Globus pallidus (tissue), 1 donor: ENCODE measurements at places on chromosomes 2 and 18.

GRCh38 chr2:17101596-17101995 lies 416.6 kb downstream of the RAD51AP2 start:
- no peak for DNase-seq

GRCh38 chr2:230153390-230153976 lies 66.3 kb downstream of the SP110 start:
- no peak for DNase-seq

DNA sequence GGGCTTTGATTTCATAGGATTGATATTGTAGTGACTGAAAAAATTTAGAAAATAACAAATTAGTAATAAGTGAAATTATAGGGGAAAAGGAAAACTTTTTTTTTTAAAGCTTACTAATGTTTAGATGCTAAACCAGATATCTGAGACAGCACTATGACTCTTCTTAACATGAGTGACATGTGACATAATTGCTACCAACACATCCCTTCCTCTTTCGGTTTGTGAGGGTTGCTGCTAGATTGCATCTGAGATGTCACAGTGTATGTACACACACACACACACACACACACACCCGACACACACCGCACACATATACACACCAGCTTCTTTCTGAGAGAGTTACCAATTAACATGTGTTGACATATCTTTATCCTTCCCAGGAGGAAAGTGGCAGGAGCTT lies 18.0 kb downstream of the RAPGEF4 start:
- no peak for DNase-seq

DNA sequence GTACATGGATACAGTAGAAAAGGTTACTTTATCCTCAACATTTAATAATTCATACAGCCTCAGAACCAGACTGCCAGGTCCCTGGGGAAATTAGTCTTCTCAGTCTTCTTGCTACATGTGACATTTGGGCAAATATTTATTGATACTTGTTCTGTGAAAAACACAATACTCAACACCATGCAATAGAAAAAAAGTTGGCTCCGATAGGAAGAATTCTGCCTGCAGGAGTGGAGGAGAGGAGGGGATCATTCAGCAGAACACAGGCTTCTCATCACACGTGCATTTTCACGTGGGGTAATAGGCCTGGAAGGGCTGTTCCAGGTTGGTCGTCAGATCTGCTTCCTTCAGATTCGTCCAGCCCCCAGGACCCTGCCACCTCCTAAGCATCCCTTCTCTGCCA lies 58.4 kb upstream of the ACKR3 start:
- no peak for DNase-seq

GRCh38 chr2:234887195-234887594 lies 64.6 kb upstream of the SH3BP4 start:
- no peak for DNase-seq

GRCh38 chr18:45874491-45875184 lies 49.2 kb downstream of the SIGLEC15 start:
- no peak for DNase-seq

DNA sequence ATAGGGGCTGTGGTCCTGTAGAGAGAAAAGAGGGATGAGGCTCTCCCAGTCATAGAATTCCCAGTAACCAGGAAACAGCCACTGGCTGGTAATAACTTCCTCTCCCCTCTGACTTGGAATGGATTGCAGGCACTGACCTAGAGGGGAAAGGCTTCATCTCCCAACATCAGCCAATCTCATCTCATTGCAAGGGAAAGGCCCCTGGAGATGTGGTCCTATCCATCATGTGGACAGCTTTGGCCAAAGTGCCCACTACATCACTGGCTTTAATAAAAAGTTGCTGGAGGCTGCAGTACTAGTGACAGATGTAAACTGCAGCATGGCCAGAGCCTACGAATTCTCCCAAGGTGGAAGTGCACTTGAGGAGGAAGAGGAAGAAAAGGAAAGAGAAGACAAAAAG lies 820.5 kb upstream of the CELF4 start:
- no peak for DNase-seq

- DNase-seq = no peak
Observed at GRCh38 chr2:40584432-40584831, 132.5 kb upstream of the SLC8A1 start.

DNA sequence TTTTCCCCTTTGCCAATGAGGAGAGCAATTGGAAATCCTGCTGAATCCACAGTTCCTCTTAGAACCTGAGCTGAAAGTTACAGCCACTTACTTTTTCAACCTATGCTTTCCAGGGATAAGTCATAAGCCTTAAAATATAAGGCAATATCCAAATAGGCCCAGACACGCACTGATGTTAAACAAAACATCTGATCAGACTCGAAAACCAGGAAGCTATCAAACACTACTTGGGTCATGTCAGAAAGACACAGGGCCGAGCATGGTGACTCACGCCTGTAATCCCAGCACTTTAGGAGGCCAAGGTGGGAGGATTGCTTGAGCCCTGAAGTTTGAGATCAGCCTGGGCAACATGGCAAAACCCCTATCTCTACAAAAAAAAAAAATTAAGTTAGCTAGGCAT lies 192.1 kb downstream of the SP3 start:
- no peak for DNase-seq

- DNase-seq = no peak
Observed at GRCh38 chr18:42545825-42546224, 569.7 kb downstream of the RIT2 start.

DNA sequence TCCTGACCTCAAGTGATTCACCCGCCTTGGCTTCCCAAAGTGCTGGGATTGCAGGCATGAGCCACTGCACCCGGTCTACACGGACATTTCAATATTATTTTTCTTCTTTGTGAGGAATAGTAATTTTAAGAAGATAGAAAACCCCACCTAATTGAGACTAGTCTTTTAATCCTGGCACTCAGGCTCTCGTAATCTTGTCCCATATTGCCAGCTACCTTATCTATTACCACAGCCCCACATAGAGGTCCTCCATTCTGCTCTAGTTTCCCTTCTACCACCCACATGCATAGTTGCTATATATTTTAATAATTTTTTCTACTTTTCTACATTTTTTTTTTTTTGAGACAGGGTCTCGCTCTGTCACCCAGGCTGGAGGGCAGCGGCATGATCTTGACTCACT lies 9.5 kb upstream of the USP14 start:
- DNase-seq = no peak

DNA sequence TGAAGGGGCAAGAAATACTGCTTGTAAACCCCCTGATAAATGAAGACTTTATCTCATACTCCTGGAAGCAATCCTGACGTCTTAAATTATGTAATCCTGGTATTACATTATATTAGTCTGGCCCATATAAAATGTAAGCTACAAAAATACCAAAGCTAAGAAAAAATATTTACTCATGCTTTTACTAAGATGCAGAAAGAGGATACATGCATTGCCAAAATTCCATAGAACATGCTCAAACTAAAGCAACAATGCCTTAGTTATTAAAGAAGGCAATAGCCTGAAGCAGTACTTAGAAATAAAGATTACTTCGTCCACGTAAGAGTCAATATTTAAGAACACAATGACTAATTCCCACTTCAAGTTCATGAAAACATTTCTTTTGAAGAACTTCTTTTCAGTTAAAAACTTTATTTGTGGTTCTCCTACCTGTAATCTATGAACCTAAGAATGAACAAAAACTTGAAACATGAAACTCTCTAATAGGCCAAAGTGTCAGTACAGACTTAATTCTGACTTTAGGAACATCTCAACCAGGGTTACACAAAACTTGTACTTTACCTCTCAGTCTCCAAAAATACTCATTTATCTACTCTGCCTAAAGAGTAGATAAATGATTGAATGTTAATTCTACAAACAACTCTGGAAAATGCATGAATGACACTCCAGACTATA lies 117.3 kb downstream of the THADA start:
- DNase-seq = no peak

DNA sequence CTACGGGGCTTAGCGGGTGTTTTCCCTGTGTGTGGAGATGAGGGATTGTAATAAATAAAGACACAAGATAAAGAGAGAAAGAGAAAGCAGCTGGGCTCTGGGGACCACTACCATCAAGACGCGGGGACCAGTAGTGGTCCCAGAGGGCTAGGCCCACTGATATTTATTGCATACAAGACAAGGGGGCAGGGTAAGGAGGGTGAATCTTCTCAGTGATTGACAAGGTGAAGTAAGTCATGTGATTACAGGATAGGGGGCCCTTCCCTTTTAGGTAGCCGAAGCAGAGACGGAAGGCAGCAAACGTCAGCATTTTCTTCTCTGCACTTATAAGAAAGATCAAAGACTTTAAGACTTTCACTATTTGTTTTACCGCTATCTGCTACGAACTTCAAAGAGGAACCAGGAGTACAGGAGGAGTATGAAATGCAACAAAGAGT lies 4.5 kb upstream of the GAL3ST2 start:
- no peak for DNase-seq

DNA sequence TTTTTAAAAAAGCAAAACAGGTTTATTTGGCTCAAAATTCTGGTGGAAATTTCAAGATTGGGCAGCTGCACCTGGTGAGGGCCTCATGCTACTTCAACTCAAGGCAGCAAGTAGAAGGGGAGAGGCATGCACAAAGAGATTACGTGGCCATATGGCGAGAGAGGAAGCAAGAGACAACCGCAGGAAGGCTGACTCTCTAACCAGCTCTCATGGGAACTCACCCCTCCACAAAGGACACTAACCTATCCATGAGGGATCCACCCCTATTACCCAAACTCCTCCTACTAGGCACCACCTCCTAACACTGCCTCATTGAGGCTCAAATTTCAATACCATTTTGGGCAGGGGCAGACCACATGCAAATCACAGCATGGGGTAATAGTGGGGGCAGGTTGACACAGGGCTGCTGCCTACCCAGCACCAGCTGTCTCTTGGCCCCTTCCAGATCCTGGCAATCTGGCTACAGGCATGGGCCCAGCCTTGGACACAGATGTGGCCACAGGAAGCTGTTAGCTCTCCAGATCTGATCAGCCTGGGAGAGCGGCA lies 2.0 kb upstream of the CAPN10 start:
- no peak for DNase-seq

GRCh38 chr18:74918276-74918790 lies 290.6 kb downstream of the PTGR3 start:
- DNase-seq = no peak

DNA sequence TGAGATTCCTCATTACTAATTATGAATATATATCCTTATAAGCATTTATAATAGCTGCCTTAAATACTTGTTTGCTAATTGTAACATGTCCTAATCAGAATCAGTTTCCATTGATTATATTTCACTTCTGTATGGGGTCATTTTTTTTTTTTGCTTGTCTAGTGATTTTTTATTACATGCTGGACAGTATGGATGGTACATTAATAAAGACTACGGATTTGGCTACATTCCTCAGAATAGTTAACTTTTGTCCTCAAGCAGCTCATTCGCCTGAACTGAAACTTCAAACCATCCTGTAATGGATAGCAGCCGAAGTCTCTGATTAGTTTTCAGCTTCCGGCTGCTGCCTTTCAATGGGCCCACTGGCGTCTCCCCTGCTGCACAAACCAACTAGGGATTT lies 11.7 kb downstream of the TGIF1 start:
- no peak for DNase-seq

DNA sequence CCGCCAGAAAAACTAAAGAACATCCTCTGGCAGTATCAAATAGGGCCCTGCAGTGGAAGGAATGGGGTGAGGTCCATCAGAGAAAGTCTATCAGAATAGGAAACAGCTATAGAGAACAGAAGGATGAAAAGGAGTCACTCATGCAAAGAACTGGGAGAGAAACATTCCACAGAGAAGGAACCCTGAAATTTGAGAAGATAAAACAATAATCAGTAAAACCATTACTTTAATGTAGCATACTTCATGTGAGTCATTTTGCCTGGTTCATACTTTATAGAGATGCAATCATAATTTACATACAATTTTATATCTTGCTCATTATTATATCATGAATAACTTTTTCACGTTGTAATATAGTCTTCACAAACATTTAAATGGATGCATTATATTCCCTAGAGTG lies 402.2 kb downstream of the NCKAP5 start:
- DNase-seq = no peak

DNA sequence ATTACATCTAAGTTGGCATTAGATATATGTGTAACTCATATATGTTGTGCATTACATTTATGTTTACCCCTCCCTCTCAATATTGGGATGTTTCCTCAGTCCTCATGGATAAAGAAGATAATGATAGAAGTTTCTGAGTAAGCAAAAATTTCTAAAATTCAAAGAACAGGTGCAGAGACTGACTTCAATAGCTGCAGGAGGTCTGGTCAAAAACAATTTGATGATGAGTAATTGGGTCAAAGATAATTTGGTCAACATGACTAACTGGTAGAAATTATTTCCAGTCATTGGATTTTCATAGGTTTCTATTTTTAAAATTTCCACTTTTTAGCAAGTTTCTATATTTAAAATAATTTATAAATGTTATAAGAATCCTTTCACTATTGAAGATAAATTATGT lies 1130.9 kb upstream of the SLC39A10 start:
- DNase-seq = no peak

- no peak for DNase-seq
Observed at GRCh38 chr2:8320311-8321066, 361.4 kb upstream of the ID2 start.

DNA sequence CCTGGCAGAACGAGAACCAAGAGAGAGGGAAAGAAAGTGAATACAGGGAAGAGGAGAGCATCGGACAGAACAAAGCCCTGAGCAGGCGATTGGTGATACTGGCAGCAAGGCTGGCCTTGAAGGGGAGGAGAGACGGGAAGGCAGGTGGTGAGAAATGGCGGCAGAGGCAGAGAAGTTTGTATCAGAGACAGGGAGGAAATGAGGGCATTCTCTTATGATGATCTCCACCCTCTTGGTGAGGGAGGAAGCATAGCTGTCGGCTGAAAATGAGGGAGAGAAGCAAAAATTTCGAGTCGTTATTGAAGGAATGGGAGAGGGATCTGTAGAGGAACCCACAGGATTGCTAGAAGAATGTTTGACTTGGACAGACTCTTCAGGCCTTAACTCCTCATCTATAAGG lies 80.6 kb downstream of the CLIP4 start:
- DNase-seq = no peak

GRCh38 chr2:2455151-2455550 lies 124.1 kb upstream of the MYT1L start:
- DNase-seq = no peak

- DNase-seq = no peak
Observed at GRCh38 chr2:156797832-156798231, 361.7 kb downstream of the GPD2 start.

GRCh38 chr2:76083248-76083647 lies 372.5 kb upstream of the GCFC2 start:
- no peak for DNase-seq

- DNase-seq = no peak
Observed at GRCh38 chr2:210162466-210163124, 8.6 kb downstream of the KANSL1L start.
